Stimulated activated CD8-positive, alpha-beta memory T cell treated with anti-CD3 and anti-CD28 coated beads, Interleukin-4, amount 100 ng/mL, for 1 hour (primary cell): ENCODE measurements at places on chromosomes 2 and 18.

DNA sequence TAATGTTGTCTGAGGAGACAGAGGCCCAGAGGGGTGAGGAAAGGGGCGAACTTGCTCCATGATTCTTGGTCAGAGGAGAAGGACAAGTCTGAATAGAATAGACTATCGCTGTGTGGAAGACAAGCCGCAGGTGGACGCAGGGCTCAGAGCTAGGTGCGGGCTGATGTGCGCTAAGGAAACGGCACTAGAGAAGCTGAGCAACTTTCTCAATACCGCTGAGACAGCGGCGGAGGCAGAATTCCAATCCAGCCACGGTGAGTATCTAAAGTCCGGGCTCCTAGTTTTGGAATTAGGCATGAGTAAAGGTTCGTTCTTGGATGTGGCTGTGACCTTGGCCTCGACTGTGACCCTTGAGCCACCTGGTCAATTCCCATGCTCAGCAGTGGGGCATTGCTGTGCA, 47.8 kb downstream of the CAPN13 start:
- DNase-seq: no peak

DNA sequence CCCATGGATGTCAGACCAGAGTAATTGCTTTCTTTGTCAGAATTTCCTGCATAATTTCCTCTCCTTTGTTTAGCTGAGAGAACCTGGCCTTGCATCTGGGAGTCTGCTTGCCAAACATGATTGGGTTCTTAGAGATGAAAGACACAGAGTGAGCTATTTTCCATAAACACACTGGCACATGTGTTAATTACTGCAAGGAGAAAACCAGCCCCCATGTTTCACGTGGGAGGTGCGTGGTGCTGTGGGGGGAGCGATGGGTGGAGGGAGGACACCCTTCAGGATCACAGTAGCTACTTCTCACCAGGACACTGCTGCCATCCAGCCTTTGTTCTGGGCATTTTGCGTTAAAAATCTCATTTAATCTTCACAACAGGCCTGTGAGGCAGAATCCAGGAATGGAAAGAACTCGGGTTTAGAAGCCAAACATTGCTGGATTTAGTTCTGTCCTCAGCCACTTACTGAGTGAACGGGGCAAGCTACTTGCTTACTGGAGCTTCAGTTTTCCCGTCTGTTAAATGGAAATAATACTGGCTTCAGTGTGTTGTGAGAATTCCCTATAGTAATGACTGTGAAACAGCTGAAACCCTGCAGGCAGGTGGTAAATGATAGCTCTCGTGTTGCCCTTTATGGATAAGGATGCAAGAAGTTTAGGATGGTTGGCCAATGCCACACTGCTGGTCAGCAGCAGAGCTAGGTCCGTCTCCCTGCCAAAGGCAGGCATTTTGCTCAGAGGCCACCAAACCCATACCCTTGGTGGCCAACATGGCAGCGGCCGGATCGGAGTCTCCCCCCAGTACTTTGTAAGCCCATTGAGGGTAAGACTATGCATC, 100.1 kb upstream of the ASAP2 start:
- DNase-seq: no peak

DNA sequence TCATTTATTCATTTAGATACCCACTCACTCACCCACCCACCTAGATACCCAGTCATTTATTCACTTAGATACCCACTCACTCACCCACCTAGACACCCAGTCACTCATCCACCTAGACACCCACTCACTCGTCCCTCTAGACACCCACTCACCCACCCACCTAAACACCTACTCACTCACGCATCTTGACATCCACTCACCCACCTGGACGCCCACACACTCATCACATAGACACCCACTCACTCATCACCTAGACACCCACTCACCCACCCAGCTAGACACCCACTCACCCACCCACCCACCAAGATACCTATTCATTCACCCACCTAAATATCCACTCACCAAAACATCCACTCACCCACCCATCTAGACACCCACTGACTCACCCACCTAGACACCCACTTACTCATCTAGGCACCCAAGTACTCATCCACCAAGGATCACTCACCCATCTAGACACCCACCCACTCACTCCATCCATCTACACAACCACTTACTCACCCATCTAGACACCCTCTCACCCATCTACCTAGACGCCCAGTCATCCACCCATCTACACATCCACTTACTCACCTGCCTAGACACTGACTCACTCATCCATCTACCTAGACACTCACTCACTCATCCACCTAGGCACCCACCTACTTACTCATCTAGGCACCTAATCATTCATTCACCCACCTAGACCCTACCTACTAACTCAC, 723.7 kb upstream of the RAB6C start:
- no peak for DNase-seq

DNA sequence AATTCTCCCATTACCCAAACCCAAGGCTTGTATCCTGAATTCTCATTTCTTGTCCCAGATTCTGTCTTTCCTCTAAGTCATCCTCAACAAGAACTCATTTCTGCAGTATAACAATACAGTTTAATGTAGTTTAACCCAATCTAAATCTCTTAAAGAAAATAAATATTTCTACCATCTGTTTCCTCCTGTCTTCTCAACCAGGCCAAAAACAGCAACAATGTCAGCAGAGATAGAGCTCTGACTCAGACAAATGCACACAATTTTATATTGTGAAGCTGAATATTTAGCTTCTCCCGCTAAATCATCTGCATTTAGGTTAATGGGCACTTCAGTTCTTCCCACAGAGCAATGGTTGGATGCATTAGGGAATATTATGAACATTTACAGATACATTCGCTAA, 35.7 kb upstream of the KYNU start:
- no peak for DNase-seq

DNA sequence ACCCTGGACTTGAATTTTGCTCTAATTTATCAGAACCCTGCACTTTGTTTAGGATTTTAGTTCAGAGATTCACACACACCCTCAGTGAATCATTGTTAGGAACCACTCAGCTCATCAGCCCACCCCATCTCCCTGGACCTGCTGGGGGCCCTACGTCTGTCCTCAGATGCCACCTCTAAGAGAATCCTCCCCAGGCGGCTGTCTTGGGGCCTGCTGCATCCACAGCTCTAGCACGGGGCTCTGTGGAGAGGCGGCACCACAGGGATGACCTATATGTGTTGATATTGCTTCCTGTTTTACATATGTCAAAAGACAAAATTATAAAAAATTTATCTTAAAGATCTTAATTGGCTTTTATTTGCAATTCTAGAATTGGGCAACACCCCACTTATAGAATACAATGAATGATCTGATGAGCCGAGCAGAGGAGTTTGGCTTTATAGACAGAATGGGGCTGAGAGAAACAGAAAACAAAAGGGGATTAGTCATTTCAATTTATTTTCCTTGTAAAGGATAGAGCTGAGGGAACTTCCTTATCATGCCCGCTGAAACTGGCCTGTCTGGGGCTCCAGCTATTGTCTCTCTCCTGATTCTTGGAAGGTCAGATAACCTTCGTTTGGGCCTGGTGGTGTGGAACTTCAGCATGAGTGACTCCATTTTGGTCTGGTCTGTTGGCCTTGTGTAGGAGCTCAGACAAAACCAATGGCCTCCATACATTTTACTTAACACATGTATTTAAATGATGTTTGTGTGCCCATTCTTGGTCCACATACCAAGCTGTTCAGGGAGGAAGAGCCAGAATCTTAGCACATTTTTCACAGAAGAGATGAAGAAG, 1.4 kb downstream of the MYO7B start:
- no peak for DNase-seq

DNA sequence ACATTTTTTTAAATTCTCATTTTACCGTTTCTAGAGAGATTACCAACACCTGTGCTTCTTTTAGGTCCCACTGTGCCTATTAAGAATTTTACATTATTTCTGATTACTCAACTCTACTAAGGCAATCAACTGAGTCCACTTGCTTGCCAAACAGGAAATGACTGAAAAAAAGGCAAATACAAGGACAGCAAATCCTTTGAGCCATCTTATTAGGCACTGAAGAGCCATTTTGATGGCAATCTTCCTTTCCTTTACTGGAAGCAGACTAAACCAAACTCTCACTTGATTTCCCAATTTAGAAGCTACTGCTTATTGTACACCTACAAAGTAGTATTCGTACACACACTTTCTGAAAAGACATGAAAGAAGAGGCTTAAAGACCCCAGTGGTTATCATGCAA, 121.4 kb upstream of the COL3A1 start:
- no peak for DNase-seq

- DNase-seq: no peak
Observed at GRCh38 chr18:8615397-8616027, 6.3 kb downstream of the RAB12 start.

- DNase-seq: no peak
Observed at GRCh38 chr2:234494361-234495250, 2.3 kb downstream of the ARL4C start.

DNA sequence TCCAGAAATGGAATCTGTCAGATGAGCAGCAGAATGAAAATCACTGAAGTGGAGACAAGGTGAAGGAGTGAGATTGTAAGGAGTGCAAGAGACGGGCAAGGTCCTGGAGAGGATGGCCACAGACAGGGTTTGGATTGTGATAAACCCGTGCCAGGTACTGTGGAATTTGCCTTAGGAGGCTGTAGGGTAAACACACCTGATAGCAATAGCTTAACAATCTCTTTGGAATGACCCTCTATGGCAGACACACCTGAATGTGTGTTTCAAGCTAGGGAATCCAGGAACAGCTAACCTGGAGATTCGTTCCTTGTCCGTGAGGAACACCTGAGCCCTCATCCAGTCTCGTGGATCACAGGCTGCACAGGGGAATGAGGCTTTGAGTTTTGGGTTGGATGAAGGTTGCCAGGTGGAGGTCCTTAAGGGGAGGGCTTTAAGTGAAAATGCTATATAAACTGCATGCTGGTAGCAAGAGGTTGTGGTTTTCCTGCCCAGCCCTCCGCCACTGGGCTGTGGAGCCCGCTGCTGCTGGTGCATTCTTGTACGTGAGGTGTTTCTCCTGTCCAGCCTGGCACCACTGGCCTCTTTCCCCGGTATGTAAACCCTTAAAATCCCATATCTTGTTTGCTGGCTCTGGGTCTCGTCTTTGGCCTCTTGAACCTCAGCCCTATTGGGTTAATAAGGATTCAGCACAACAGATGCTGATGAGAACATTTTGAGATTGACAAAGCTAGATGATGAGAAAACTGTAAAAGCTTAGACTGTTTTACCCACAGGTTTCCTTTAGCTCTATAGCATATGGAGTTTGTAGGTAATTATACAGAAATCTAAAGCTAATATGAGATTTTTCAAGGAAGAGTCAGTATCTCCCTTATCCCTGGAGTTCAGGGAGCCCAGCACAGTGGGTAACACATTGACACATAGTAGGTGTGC, 117.9 kb downstream of the ARHGAP15 start:
- DNase-seq: no peak

- no peak for DNase-seq
Observed at GRCh38 chr2:42135381-42136312, 33.5 kb upstream of the EML4 start.

GRCh38 chr2:82120115-82120514, 1815.6 kb upstream of the LRRTM1 start:
- no peak for DNase-seq

GRCh38 chr2:184413221-184413620, 185.1 kb upstream of the ZNF804A start:
- DNase-seq: no peak

GRCh38 chr2:15766303-15766861, 174.0 kb upstream of the MYCN start:
- DNase-seq: no peak

DNA sequence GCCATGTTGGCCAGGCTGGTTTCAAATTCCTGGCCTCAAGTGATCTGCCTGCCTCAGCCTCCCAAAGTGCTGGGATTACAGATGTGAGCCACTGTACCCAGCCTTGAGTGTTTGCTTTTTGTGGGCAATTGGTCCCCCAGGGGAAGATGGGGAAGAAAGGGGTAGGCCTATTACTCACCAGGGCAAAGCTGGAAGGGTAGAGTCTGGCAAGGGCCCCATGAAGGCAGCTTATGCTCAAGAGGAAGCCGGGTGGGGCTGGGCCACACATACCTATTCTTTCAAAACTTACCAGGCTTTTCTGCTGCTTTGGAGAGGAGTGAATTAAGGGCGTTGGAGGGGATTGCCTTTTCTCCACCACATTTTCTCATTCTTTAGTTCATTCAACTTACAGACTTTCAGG, 24.5 kb upstream of the CD28 start:
- no peak for DNase-seq

DNA sequence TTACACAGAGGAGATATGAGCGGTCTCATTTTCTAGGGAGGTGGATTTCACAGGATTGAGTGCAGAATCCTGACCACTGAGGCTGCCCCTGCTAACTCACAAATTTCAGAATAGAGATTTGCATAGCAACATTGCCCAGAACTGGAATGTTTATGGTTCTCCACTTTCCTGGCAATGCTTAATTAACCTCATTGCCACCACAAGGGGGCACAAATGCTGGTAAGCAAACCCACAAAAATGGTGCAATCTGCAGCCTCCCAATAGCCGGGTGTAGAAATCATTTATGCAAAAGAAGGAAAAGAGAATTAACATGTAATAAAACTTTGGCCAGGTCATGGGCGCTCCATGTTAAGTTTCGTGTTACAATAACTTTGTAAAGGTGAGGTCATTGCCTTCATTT, 112.4 kb downstream of the CYRIA start:
- no peak for DNase-seq

DNA sequence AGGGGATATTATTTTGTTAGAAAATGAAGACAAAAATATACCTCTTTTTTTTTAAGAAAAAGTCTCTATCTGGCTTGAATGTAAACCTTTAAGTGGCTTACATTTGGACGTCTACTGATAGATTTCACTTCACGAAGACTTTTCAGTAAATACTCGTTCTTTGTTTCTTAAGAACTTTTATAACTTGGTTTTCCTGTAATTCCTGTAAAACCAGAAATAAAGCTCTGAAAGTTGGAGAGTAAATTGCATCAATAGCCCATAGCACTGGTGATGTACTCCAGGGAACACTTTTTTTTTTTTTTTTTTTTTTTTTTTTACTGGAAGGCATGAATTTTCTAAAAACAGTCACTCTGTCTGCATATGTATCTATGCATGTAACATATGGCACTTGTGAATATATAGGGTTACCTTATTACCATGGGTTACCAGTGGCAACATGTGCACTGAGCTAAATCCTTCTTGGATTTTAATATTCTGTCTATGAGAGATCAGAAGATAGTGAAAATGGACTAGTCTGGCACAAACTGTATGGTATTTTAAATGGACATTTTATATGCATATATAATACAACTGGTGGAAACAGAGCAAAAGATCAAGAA, 309.2 kb upstream of the TCF4 start:
- DNase-seq: no peak

DNA sequence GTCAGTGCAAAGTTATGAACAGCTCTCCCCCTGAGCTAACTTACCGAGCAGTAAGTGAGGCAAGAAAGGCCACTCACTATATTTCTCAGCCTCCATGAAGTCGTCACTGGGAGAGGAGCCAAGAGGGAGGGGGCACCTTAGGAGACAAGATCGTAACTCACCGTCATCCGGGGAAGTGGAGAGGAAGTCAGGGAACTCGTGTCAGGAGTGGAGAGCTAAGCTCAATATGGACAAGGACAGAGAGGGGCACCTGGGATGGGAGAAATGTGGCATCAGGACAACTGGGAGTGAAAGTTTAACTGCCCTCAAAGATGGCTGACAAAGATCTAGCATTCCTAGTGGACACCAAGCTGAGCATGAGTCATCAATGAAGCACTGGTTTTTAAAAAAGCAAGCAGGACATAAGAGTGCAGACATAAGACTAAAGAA, 37.1 kb downstream of the BCL11A start:
- DNase-seq: no peak
